Stomach (tissue), 19 donors: ENCODE measurements at places on chromosomes 7 and 10. TPM values are rescaled to one million over a fixed set of nuclear protein-coding genes. Genes with fewer than 3 reads are reported as not detected.
A peak's percentile ranks its signal among the peaks of the same experiment; 100 is the strongest.

RAB19 gene
- not detected for polyA plus RNA-seq

CPXM2 gene
- polyA plus RNA-seq = 0.62 TPM

- no peak overlapping the region for H3K27ac ChIP-seq
- H3K27me3 ChIP-seq = no peaks in the 10 kb centered on the region
- no peak overlapping the region for H3K4me3 ChIP-seq
- no peaks in the 10 kb centered on the region for H3K4me1 ChIP-seq
Observed at GRCh38 chr7:123437447-123437995, 96.9 kb downstream of the IQUB start.

- H3K4me1 ChIP-seq = no peaks in the 10 kb centered on the region
- DNase-seq = no peak
- H3K36me3 ChIP-seq = no peaks in the 10 kb centered on the region
- H3K27me3 ChIP-seq = no peaks in the 10 kb centered on the region
- no peak overlapping the region for H3K27ac ChIP-seq
Observed at GRCh38 chr10:71950683-71951082, 13.5 kb upstream of the CHST3 start.

DNA sequence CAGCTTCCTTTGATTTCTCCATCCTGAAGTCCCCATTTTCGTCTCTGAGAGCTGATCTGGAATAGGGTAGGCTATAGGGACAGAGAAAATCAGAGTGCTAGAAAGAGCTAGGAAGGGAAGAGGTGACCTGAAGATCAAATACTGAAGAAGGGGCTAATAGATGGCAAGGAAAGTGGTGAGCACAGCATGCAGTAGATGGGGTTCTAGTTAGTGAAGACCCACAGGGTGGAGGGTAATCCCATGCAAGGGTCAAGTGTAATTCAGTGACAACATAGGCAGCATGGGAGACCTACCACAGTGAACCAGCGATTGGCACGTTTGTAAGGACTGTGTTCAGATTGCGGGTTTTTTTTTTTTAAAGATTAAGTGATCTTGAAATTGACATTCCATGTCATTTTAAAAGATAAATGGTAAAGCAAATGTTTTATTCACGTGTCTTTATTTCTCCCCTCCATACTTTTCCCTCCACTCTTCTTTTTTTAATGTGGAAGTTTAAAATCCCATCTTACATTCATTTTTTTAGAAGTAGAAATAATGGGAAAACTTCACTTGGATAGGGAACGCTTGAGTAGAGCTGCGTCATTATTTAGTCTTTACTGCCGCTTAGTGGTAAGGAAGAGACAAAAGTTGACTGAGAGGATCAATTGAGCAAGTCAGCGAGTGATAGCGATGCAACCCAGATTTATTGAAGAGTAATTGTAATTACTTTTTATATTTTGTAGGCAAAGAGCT lies 21.0 kb upstream of the ABI1 start:
- no peaks in the 10 kb centered on the region for H3K27me3 ChIP-seq
- no peaks in the 10 kb centered on the region for H3K4me1 ChIP-seq
- H3K27ac ChIP-seq = no peak overlapping the region
- H3K4me3 ChIP-seq = no peak overlapping the region
- no peak for DNase-seq
- H3K36me3 ChIP-seq = no peaks in the 10 kb centered on the region

- no peak overlapping the region for H3K27ac ChIP-seq
- H3K27me3 ChIP-seq = no peaks in the 10 kb centered on the region
- no peaks in the 10 kb centered on the region for H3K4me1 ChIP-seq
- no peak overlapping the region for H3K4me3 ChIP-seq
Observed at GRCh38 chr7:81705206-81705605, 64.6 kb downstream of the HGF start.

CDK1 gene
- 13.6 TPM for polyA plus RNA-seq

ACBD5 gene
- polyA plus RNA-seq = 13.0 TPM

DNA sequence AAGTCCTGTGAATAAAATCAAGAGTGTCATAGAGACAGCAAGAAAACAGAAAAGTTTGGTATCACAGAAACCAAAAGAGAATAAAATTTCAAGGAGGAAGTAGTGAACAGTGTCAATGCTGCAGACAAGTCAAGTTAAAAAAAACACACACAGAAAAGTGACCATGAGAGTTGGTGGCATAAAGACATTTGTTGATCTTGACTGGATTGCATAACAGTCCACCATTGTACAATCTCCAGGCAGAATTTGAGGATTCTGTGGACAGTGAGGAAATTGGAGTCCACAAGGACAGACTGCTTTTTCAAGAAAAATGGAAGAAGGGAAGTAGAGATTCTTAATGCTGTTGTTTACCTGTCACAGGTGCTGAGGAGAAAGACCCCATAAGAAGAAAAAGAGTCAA lies 412.5 kb downstream of the PLXDC2 start:
- H3K4me1 ChIP-seq = no peaks in the 10 kb centered on the region
- DNase-seq = no peak
- no peaks in the 10 kb centered on the region for H3K27me3 ChIP-seq
- no peaks in the 10 kb centered on the region for H3K36me3 ChIP-seq
- H3K27ac ChIP-seq = no peak overlapping the region
- no peak overlapping the region for H3K4me3 ChIP-seq

- no peak overlapping the region for H3K27ac ChIP-seq
- H3K36me3 ChIP-seq = peaks cover 51% of the 10 kb centered on the region
- no peak for DNase-seq
- H3K4me3 ChIP-seq = no peak overlapping the region
Observed at GRCh38 chr10:102344067-102344466, 51.4 kb upstream of the NFKB2 start.

LIPM gene
- polyA plus RNA-seq = not detected

- H3K4me1 ChIP-seq = no peaks in the 10 kb centered on the region
- H3K27me3 ChIP-seq = no peaks in the 10 kb centered on the region
- no peaks in the 10 kb centered on the region for H3K36me3 ChIP-seq
- H3K4me3 ChIP-seq = no peak overlapping the region
Observed at GRCh38 chr7:157089100-157089610, 49.6 kb upstream of the UBE3C start.

DNA sequence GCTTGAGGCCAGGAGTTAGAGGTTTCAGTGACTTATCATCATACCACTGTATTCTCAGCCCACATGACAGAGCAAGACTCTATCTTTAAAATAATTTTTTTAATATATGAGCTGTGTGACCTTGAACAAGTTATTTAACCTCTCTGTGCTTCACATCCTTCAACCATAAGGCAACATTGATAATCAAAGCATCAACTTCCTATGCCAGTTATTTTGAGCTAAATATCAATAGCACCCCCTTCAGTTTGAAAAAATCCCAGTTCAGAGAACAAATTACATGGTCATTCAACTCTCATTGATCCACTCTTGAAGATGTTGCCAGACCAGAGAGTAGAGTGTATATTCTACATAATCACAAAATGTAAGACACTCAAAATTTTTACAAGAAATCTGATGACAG lies 53.0 kb downstream of the ASNS start:
- H3K36me3 ChIP-seq = no peaks in the 10 kb centered on the region
- H3K27ac ChIP-seq = no peak overlapping the region

GRCh38 chr7:97733276-97734161 lies 1.6 kb downstream of the TAC1 start:
- no peak overlapping the region for H3K27ac ChIP-seq
- DNase-seq = peak; percentile 34
- H3K36me3 ChIP-seq = no peaks in the 10 kb centered on the region

GATA3 gene
- polyA plus RNA-seq = 0.12 TPM

PRRT4 gene
- polyA plus RNA-seq = 1.2 TPM

- no peaks in the 10 kb centered on the region for H3K36me3 ChIP-seq
- H3K4me1 ChIP-seq = peaks cover 23% of the 10 kb centered on the region
- H3K4me3 ChIP-seq = no peak within 1 kb of the TSS
Observed at GRCh38 chr10:5499493-5500140, at the start of gene CALML5. TSS of gene CALML5 (minus strand) at chr10:5499570. CDS start at chr10:5499438, 132 bp downstream.

BLNK gene
- polyA plus RNA-seq = 20.2 TPM

GRCh38 chr10:89887406-89887805 lies 186.0 kb downstream of the KIF20B start:
- H3K36me3 ChIP-seq = no peaks in the 10 kb centered on the region
- no peak overlapping the region for H3K4me3 ChIP-seq
- DNase-seq = no peak
- H3K27me3 ChIP-seq = no peaks in the 10 kb centered on the region

DNA sequence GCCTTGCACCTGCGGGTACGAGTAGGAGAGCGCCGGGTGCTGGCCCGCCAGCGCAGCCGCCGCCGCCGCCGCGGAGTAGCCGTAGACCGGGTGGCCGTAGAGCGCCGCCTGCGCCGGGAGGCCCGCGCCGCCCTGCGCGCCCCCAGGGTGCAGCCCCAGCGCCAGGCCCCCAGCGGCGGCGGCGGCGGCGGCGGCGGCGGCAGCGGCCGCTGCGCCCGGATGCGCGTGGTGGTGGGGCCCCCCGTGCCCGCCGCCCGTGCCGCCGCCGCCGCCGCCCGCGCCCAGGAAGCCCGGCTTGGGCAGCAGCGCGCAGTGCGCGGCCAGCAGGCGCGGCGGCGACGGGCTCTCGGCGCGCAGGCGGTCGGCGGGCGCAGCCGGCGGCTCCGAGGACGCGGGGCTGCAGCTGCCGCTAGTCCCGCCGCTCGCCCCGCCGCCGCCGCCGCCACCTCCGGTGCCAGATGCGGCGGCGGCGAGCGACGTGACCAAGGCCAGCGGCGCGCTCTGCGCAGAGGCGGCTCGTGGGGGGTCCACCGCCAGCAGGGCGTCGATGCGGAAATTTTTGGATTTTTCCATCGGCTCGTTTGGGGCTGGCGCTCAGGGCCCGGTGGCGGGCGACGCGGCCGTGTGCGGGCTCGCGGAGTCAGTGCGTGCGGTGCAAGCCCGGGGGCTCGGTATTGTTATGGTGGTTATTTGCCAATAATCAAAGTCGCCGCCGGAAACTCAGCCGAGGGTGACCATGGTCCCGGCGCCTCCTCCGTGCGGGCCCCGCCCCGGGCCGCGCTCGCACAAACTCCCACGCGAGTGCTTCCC lies 480 bp downstream of the MNX1 start:
- H3K4me3 ChIP-seq = peak overlapping the region; percentile 78
- H3K27ac ChIP-seq = peak overlapping the region; percentile 78
- H3K4me1 ChIP-seq = peaks cover 47% of the 10 kb centered on the region
- H3K27me3 ChIP-seq = peaks cover 4% of the 10 kb centered on the region
- H3K36me3 ChIP-seq = no peaks in the 10 kb centered on the region
